ENCODE measurements at places on chromosomes 5 and 9.

DNA sequence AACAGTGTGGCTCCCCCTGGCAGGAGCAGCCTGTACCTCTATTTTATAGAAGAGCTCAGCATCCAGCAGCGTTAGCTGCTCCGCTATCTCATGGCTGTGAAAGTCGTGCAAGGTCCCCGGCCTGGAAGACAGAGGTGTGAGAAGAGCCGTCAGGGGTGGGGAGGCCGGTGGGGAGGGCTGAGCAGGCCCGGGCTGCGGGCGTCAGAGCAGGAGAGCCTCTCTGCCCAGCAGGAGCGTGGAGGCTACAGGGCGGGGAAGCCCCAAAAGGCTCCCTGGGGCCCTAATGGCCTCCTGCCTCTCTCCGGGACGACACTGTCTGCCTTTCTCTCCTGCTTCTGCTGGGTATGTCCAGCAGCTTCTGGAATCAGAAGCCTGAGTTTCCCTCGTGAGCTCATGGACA, 42.6 kb downstream of the PRRT1B start:
- DNase-seq: no peak

- DNase-seq: no peak
Observed at GRCh38 chr9:35798658-35799374, 7.4 kb downstream of the NPR2 start.

- no peak for DNase-seq
Observed at GRCh38 chr9:125272697-125273096, 11.1 kb downstream of the GAPVD1 start.

DNA sequence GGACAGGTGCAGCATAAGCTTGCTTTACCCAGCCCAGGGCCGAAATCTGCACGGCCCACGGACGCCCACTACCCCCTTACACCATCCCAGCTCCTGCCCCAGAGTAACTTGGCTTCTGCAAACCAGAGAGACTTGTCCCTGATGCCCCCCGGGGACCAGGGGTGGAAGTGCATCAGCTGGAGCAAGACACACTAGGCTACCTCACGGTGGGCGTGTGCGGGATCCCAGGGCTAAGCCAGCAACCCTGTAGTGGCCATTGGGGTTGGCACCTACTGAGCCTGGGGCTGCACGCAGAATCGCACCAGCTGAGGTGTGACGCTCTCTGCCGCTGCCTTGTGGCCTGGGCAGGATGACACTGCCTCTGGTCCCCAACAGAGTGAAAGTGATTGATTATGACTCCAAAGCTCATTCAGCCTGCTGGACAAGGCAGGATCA, 6.1 kb upstream of the ZNF79 start:
- no peak for DNase-seq

DNA sequence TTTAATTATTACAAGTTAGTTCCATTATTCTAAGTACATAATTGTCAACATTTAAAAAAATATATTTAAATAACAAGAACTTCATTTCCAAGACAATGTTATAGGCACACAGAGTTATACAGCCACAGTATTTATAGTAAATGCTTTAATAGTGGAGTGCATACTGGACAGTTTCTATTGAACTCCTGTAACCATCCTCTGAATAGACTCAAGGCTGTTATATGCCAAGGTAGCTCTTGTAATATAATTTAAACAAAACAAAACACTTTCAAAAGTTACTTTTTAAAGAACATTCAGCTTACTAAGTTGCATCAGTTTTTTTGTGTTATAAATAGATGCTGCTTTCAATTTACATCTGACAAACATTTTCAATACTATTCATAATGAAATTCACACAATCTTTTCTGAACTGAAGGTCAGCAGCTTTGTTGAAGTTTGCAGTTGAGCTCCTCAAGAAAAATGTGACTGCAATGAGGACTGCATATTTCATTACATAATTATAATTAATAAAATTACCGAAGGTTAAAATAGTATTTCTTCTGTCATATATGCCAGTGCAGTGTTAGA, 549.9 kb upstream of the CYLC2 start:
- DNase-seq: no peak

GRCh38 chr5:39850291-39850690, 425.5 kb upstream of the DAB2 start:
- DNase-seq: no peak

GRCh38 chr5:96172436-96172835, 210.8 kb upstream of the ELL2 start:
- DNase-seq: no peak

DNA sequence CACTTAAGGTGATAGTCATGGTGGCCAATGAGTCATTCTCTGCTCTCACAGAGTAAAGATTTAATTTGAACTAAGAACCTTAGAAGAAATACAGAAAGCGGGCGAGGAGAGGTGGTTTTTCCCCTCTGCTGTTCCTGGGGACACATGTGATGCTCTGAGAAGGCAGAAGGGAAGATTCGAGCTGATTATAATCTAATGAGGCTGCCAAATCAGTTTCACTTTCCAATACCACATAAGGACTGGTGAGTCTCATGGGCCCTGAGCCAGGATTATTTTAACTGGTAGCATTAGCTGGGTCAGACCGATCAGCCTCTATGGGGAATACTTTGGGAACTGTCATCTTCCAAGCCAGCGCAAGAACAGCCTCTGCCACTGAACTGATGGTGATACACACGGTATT, 116.5 kb downstream of the SLC1A3 start:
- DNase-seq: no peak

DNA sequence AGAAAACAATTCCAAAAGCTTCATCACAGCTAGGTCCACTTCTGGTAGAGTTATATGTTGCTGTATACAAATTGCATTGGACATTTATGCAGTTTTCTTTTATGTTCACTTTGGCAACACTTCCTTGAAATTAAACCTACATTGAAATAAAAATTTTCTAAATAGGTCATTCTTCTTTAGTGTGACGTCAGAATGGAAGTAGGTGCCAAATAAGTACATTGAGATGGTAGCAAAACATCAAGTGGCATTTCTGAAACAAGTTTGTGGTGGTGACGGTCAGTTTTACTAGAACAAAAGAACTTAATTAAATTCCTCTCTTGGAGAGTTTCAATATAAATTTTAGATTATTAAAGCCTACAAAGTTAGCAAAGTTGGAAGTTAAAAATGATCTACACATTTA, 895.1 kb downstream of the CDH9 start:
- no peak for DNase-seq

DNA sequence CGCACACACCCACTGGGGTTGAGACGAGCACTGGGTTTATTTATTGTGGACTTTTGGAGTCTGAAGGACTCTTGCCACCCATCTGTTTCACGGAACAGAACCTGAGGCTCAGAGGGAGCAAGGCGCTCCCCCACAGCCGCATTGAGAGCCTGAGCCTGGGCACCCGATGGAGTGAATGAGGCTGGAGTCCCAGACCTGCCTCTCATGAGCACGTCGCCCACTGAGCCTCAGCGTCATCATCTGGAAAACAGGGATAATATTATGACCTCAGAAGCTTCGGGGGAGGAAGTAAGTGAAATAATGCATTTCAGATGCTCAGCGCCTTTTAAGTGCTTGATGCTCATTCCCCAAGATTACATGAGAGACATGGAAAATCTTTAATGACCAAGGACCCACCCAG, 5.5 kb downstream of the NEK6 start:
- no peak for DNase-seq

GRCh38 chr9:32092031-32092430, 292.4 kb upstream of the ACO1 start:
- no peak for DNase-seq

- no peak for DNase-seq
Observed at GRCh38 chr5:135501965-135502364, 33.8 kb downstream of the NEUROG1 start.

Measured in frontal cortex (tissue), 4 donors.